ENCODE measurements at places on chromosomes 4 and X.

DNA sequence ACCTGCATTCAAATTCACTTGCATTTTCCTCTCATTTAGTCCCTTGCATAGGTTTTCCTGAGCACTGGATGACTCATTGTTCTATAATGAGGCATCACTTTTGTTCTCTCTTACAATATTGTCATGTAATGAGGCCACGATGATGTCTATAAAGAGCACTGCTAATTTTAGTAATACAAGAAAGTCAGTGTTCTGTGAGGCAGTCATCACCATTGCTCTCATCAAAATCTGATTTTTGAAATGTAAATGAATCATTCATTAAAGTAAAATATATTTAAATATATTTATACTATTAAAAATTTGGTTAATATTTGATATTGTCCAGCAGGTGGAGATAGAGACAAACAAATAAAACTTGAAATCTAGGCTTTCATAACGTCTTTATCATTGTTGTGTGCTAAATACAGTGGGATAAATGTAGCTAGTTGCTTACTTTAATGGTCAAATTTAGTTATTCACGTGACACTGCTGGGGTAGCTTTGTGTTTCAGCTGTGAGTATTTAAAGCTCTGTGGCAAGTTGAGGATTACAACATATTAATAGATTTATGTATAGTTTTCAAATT lies 15.4 kb downstream of the HMGB2 start:
- DNase-seq: peak; percentile 47

DNA sequence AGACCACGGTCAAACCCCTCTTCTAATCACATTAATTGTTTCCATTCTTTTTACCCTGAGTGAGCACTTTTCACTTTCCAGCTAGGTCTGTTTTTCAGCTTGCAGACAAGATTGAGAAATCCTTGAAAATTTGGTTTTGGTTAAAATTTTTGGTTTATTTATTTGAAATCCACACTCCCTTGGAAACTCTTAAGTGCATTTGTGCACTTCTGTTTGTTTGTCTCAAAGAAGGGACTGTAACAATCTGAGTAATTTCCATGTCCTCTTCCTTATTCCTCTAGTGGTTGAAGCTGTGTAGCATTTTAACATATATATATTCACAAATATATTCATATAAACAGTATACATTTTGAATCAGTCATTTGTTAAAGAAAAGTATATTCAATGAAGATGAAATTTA lies 333.3 kb downstream of the ANK2 start:
- no peak for DNase-seq

DNA sequence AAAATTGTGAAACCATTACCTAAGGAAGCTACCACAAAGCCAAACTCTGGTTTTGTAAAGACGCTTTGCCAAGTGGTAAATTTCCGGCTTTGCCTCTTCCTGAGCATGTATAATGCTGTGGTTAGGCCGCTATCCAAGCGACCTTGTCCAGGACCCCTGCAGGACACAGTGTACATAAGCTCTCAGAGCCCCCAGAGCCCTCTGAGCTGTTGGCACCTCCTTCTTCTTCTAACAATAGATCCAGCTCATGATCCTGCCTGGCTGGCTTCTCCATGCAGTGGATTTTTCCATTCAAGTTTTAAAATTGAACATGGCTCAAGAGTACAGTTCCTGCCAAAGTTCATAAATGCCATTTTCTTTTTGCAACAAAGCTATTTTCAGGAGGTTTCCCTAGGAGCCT lies 326.7 kb downstream of the MAPK10 start:
- peak; percentile 65 for DNase-seq

DNA sequence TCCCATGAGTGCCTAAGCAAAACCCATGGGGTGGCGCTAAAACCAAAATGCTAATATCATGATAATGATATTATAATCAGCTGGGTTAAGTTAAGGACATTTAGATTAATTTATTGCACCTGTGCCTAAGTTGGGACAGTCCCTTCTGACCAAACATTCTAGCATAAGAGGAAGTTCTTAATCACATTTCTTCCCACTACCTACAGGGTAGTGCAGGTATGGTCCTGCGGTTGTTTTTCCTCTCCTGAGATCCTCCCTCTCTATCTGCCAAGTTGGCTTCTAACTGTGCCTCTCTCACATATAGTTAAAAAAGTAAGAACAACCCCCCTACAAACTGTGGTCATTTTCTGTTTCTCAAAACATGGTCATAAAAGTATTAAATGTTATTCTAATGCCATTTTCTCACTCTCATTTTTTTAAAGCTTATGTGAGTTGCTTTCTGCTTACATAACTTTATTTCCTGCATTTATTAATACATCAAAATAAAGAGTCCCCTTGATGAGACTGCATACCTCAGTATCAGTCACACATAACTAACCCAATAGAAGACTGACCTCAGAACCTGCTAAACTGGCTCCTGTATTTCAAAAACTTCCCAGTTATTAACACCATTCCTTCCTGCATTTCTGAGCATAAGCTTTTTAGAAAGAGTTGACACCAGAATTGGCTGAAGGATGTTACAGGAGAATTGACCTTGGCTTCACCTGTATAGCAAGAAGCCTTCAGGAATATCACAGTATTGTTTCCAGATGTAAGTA lies 1332.5 kb downstream of the FSTL5 start:
- DNase-seq: no peak

DNA sequence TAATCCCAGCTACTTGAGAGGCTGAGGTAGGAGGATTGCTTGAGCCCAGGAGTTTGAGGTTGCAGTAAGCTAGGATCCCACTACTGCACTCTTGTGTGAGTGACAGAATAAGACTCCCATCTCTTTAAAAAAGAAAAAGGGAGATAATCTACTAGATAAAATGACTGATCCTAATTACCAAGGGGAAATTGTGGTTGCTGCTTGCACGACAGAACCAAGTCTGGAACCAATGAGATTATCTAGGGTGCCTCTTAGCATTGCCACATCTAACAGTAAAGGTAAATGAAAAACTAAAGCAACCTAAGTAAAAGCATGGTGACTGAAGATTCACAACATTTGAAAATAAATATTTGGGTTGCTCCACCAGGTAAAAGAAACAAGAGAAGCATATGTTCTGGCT lies 185.1 kb downstream of the PDHA2 start:
- DNase-seq: no peak

DNA sequence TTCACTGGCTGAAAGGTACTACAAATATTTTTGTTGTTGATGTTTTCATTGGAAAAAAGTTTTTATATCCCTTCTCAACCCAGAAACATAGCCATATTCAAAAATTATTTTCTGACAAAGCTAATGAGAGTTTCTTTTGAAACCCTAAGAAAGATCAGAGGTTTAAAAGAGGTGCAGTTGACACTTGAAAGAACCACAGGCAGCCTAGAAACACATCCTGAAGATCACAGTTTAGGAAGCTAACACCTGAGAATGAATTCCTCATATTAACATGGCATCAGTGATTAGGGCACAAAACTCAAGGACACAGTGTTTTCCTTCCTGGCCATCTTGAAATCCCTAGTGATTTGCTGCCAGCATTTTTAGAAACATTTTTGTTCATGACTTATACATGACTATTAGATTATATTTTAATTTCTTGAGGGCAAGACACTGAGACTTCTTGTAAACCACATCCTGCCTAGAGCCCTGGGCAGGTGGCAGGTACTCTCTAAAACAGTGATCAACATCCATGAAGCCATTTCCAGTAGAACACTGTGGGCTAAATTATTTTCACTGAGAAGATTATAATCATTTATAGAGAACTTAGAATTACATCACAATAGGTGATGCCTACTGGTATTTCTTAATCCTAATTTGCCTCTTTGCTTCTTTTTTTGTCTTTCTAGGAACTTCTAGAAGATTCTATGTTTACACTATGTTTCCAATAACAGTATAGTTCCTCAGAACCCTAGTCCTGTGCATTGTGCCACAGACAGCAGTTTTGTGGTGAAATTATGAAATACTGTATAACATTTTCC lies 80.0 kb downstream of the ARSJ start:
- DNase-seq: peak; percentile 20

DNA sequence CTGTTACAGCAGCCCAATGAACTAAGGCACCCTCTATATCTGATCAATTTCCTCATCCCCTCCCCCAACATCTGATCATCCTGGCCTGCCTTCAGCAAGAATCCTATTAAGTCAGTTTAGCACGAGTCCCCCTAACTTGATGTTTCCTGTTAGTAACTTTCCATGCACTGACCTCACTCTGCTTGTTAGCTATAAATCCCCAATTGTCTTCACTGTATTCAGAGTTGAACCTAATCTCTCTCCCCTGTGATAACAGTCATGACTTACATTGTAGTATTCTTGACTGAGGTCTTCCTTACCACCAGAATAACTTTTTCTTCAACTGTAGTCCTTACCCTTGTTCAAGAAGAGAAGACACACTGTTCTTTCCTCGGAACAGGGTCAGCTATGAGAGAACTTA lies 8.5 kb downstream of the ANXA5 start:
- no peak for DNase-seq

DNA sequence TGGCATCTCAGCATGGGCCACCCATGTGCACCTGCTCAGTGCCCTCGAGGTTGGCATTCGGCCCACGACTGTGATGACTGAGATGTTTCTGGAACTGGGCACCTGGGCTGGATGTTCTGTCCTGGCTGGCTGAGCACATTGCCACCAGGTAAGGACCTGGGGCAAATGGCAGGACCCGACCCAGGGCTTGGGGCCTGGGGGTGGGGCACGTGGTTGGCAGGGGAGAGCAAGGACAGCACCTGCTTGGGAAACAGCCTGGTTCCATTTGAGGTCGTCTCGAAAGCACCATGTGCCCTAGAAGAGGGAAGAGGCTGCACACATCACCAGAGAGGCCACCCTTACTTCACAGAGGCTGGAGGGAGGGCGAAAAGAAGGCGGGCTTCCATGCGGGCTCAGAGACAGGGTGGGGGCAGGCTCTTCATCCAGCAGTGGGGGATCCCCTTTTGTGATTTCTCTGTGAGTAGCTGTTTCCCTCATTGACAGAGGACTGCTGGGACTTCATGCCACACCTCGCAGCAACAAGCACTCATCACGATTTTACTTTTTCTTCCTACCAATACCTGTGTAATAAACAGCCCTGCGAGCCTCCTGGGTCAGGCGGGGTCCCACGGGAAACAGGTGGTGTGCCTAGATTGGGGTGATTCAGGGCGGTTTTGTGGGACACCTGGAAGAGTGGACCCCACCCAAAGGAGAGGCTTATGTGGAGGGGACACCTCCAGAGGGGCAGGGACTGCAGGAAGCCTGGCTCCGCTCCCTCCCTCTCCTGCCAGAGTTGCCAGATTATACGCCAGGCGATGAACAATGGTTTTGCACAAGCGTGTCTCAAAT lies 12.0 kb downstream of the TMEM187 start:
- peak; percentile 53 for DNase-seq

DNA sequence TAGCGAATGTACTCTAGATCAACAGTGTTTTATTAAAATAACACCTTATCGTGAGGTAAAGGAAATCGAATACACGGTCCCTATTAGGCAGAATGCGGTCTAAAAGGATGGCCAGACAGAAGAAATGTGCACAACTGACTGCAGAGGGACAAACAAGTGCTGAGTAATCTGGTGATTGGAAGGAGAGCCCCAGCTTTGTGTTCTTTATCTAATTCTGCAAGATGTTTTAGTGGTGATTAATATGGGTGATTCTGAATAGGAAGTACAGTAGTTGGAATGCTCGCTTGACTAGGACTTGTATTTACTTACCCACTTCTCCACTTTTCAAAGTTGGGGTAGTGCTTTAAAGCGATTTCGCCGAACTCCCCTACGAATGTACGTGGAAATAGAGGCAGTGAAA lies 1.2 kb downstream of the WDR44 start:
- DNase-seq: peak; percentile 70

- DNase-seq: no peak
Measured at GRCh38 chr4:42608551-42608950, 48.4 kb downstream of the ATP8A1 start.

- DNase-seq: peak; percentile 22
Measured at GRCh38 chr4:4677556-4678522, 136.0 kb upstream of the STX18 start.

- DNase-seq: no peak
Measured at GRCh38 chr4:4606321-4606720, 64.5 kb upstream of the STX18 start.

DNA sequence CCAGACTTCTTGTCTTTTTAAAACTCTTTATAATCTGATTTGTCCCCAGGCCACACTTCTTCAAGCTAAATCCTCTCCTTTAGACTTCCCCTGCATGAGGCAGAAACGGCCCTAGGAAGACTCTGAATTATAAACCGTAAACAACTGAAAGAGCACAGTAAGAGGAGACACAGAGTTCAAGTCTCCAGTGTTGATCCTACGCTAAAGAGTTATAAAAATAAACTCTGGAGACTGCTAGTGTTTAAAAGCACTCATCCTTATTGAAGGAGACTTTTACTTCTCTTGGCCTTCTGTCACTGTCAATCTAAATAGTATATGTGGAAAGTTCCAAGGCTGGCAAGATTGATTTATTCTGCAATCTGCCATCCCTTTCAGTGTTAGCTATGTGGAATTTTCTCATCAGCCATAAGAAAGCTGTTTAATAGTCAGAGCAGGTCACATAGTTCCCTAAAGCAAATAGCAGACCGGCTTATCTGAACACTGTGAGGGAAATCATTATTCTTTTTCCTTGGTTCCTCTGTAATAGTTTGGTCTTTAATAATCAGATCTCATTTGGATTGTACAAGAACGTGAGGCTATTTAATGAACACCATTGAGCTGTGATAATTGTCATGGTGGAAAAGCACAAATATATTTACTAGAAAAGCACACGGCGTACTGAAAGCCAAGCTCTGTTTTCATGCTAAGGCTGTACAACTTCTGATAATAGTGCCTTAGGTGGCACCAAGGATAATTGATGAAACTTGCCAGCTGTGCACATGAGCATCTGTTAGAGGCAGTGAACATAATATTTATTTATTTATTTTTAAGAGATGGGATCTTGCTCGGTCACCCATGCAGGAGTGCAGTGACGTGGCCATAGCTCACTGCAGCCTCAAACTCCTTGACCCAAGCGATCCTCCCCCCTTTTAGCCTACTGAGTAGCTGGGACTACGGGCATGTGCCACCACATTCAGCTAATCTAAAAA lies 157.7 kb downstream of the CEP135 start:
- no peak for DNase-seq

- DNase-seq: peak; percentile 85
Measured at GRCh38 chrX:12970691-12971202, 4.2 kb upstream of the TMSB4X start.

DNA sequence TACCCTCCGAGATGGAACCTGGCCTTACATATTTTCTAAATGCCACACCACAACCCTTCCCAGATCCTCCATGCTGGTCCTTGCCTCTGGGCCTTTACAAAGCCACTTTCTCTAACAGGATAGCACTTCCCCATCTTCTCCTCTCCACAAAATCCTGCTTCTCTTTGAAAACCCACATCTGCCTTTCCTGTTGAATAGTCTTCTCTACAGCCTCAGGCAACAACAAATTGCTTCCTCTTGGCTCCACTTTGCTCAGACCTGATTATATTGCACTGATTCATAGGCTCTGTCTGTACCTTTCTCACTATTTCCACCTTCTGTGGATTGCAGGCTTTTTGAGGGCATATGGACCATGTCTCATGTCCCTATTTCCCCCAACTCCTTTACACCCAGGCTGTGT lies 203.7 kb upstream of the MBNL3 start:
- DNase-seq: no peak

- DNase-seq: no peak
Measured at GRCh38 chr4:182314537-182314936, 71.3 kb downstream of the TENM3 start.

- DNase-seq: peak; percentile 17
Measured at GRCh38 chrX:40108162-40108958, 10.6 kb upstream of the BCOR start.

Measured in common myeloid progenitor, CD34-positive (primary cell).